ENCODE measurements at places on chromosomes 4 and X.

DNA sequence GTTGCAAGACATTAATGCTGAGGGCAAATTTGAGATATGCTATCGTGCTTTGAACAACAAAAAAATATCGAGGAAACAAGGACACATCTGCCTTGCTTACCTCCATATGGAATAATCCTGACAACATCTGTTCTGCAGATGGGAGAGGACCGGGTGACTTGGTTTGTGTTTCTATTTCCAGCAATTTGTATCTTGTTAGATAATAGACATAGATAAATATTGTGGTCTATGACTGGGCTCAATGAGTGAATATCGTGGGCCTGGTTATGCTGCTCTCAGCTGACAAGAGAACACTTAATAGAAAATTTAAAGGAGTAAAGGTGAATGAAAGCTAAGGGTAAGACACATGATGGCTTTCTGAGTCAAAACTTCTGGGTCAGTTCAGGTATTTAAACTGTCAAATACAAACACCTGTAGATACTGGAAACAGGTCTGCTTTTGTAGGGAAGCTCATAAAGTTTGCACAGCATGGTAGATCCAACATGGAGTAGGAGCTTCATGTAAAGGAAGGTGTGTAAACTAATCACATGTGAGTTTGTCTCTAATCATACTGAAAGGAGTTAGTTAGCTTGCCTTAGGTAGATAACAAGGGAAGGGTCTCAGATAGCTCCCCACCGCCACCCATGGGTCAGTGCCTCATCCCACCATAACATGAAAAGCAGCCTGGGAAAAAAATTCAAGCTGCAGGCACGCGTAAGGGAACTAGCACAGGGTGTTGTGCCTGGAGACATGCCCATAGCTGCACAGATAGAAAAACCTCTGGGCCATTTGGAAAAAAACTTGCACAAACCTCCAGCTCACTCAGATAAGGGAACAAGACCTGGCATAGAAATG is 904.1 kb upstream of the EPHA5 start:
- no peak for DNase-seq

DNA sequence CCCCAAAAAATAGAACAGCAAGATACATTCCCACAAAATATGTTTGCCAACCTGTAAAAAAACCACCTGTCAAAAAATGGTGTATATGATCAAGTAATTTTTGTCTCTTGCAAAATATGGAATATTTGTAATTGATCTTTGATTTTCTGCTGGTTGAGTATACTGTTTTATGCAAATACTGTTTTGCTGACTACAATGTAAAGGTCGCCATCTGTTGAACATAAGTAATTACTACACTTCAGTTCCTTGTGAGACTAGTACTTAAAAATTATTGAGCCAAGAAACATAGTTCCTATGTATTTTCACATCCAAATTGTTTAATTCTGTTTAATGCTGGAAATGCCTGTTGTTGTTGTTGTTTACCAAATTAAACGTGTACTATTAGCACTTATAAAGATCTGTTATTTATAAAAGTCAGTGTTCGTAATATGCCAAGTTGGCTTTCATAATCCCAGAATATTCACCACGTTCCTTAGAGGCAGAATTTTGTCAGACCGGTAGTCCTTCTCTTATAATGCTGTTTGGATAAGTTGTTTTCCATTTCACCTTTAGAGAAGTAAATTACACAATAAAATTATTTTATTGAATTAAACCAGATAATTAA is 144.2 kb downstream of the PDLIM5 start:
- no peak for DNase-seq

DNA sequence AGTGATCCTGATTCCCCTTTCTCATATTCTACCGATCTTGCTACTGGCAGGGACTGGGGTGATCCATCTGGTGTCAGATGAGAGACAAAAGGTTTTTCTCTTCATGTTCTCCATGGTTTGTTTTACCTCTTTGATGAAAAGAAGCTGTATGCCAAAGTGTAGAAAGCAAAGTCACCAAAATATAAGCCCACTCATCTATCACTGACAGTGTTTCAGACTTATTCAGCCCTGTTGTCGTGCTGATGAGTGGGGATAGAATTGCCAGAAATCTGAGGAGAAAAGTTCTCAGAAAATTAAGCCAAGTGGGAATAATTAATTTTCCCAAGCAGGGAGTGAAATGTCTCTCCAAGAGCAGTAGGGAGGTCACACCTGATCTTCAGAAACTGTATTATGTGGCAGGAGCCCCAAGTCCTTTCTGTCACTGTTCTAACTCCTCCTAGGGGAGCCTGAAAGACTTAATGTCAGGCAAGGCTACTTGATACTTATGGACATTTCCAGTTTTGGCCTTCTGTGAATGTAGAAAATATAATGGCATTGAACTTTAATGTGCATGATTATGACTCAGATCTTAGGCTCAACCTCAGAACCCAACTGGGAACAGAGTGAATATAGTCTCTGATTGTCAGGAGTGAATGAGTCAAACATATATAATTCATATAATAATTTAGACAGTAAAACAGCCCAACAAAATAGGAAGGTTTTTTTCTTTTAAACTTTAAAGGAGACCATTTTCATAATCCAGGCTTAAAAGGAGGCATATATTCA is 298.1 kb downstream of the ANKRD50 start:
- no peak for DNase-seq

- no peak for DNase-seq
These were observed 62.1 kb downstream of the CC2D2A start for GRCh38 chr4:15531792-15532191.

- DNase-seq: peak; percentile 9
These were observed at the start of gene EDNRA for GRCh38 chr4:147480891-147481576. Gene EDNRA (plus strand): TSS chr4:147481097. CDS start chr4:147485682, 4,585 bp downstream.

GRCh38 chr4:156101571-156101970 is 147.9 kb upstream of the CTSO start:
- no peak for DNase-seq

- no peak for DNase-seq
These were observed 13.5 kb downstream of the EFNB1 start for GRCh38 chrX:68842351-68842750.

DNA sequence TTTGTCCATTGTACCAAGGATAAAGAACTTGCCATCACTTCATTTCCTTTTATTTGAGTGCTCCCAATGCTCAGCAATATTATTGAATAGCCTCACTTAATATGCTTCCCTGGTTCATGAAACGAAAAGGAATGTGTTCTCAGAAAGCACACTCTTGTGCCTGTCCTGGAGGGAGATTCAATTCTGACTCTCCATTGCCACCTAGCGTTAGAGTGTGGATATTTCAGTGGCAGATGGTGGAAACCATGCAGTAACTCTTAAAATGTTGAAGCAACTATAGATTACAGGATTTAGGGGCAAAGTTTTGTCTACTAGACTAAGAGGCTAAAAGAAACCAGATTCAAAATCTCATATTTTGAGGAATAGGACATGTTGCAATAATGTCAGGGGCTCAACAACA is 36.0 kb downstream of the GAB3 start:
- DNase-seq: no peak

GRCh38 chrX:19956923-19957322 is 33.9 kb downstream of the BCLAF3 start:
- no peak for DNase-seq

DNA sequence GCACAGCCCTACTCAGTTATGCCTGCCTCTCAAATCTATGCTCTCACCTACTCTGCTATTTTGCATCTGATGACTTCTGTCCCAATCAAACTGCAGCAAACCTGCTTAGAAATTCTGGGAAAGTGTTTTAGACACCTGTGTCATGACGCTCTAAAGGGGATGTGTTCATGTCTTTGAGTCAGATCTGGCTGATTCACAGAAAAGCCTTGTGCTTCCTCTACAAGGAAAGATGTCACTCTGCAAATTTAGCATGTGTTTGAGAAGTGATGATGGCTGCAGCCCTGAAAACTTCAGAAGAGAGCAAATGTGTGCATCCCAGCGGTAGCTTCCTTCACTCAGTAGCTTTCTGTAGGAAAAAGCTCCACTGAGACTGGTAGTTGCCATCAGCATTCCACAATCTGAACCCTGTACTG is 235.4 kb downstream of the MGST2 start:
- DNase-seq: no peak

DNA sequence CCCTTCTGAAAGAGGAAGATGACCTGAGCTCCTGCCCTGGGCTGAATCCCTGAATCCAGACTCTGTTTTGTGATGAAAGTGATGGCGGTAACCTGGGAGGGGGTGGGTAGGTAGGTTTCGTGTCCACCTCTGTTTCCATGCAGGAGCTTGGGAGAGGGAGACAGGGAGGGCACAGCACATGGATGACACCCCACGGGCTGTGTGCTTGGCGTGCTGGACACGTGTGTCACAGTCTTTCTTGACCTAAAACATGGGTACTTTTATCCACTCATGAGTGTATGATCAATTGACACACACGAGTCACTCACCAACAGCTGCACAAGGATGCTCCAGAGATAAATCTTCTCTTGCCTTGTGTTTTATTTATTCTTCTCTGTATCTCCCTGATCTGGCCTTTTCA is 111.5 kb downstream of the DHRSX start:
- DNase-seq: no peak

GRCh38 chrX:96843566-96843965 is 40.1 kb upstream of the RPA4 start:
- no peak for DNase-seq

DNA sequence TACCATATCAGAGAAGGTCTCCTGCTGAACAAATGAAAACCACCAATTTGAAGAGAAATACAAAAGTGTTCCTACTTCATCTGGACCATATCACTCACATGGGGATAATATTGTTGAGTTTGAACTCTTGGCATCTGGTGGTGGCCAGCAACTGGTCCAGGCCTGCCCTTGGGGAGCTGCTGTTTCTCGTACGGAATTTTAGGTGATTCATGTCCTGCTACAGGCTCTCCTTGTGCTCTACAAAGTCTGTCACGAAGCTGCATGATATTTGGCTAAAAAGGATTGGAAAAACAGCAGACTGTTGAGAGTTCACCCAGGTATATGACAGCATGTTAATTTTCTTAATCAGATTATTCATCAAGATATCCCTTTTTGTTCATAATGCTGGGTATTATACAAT is 42.2 kb downstream of the SEC31A start:
- DNase-seq: no peak

GRCh38 chr4:1493540-1494287 is 87.5 kb upstream of the NKX1-1 start:
- no peak for DNase-seq

- no peak for DNase-seq
These were observed 17.6 kb downstream of the TRIM61 start for GRCh38 chr4:164959896-164960295.

DNA sequence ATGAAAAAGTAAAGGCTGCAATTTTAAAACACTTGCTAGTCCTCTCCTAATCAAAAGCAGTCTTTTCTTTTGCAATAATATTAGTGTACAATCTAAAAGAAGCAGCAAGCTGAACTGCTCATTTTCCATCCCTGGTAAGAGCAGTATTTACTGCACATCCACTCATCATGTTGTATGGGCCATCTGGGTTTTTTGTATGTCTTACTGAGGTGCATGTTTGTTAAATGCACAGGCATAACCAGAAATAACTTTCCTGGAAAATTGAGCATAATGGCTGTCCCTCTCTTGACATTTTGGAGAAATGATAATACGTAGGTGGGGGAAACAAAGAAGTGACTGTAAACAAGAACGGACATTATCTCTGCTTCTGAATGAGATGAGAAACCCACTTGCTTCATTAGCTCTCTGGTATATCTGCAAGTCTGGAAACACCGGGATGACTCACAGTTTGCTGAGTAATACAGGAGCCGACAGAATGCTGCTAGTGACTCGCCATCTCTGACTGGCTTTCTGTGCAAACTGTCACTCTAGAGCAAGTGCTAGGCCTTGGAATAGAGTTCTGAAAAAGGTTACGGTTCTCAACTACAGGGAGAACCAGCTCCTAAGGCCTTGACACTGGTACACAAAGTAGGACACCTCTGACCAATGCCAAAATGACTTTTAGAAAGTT is 85.7 kb upstream of the MTM1 start:
- DNase-seq: no peak

DNA sequence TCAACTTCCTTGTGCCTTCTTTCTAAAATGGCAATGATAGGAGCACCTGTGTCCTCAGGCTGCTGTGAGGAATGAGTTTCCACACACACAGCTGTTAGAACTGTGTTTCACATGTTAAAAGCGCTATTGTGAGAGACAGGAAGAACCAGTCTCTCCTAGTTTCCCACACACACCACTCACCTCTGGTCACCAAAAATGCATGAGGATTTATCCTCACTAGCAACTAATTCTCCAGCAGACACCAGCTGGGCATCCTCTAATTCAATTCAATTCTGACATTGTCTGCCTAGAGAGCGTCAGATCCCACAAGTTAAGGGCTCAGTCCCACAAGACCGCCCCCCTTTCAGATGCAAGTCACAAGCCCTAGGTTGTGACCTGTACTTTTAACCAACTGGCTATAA is 29.0 kb upstream of the SLC2A9 start:
- no peak for DNase-seq

GRCh38 chrX:95760356-95760755 is 924.3 kb upstream of the DIAPH2 start:
- no peak for DNase-seq

GRCh38 chr4:55866290-55866907 is 13.0 kb downstream of the EXOC1 start:
- peak; percentile 23 for DNase-seq

DNA sequence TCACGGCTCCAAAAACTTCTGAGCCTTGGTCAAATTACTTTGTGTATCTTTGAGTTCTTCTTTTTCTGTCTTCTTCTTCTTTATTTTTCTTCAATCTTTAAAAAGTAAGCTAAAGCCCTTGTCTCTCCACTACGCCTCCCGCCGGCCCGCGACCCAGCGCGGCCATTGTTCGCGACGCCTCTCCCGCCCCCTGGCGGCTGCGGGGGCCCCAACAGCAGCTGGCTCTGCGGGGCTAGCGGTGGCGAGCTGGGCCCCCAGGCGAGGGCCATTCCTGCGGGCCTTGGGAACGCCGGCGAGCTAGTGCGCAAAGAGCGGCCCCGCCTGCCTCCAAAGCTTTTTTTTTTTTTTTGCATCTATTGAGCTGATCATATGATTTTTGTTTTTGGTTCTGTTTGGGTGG is 119.1 kb downstream of the TGIF2LX start:
- no peak for DNase-seq

GRCh38 chr4:14802596-14802995 is 199.7 kb upstream of the CPEB2 start:
- DNase-seq: no peak

- no peak for DNase-seq
These were observed 47.4 kb downstream of the FREM3 start for GRCh38 chr4:143653031-143653430.

DNA sequence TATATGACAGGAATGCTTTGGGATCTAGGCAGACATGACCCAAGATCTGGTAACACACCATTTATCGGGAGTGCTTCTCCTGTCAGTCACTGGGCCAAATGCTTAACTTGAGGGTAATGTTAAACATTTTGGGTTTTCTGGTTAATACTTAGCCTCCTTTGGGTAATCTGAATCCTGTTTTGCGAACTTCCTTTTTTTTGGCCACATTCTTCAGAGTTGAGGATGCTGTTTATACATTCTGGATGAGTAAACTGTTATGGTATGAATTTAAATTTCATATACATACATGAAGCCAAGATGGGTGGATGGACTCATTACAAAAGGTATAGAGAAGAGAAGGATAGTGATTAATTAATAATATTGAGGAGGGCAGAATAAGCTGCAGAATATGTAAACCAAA is 36.1 kb downstream of the MID1IP1 start:
- no peak for DNase-seq

GRCh38 chr4:162406637-162407365 is 243.0 kb upstream of the FSTL5 start:
- no peak for DNase-seq

- no peak for DNase-seq
These were observed 83.8 kb upstream of the HHIP start for GRCh38 chr4:144562019-144562705.

Measured in GM06990 (cell line).